ENCODE measurements at places on chromosomes 12 and 14.

DNA sequence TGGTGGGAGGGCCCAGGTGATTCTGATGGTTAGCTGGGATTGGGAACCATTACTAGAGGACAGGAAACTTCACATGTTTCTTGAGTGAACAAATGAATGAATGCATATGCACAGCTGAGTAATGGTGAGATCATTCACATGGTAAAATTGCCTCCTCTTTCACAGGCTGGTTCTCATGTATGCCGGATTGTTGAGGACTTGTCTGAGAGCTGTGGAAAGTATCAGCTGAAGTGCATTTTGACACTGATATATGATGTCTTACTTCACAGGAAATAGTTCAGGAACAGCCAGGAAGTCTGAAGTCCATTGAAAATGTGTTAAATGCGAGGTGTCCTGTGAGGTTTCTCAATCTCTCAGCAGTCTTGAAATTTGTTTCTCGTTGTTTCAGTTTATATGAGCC, 77.6 kb upstream of the DACT1 start:
- no peak for DNase-seq

DNA sequence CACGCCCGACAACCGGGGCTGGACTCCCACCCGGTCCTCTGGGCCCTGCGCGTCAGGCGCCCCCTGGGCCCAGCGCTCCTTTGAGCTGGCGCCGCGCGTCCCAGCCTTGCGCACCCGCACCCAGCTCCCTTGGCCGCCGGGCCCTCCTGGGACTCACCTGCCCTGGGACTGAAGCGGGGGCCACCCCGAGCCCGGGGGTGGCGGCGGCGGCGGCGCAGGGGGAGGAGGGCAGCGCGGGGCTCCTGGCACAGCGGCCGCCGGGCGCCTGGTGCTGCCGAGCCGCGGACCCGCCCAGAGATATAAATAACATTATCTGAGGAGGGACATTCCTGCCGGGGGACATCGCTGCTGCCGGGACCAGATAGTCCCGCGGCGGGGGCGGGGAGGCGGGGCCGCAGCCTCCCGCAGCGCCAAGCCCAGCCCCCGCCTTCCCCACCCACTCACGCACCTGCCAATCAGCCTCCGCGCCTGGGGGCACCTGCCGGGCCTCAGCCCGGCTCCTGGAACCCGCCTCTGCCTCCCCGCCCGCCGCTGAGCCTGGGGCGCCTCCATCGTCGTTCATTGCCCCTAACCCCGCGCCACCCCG, at the start of gene SPTB:
Gene SPTB (minus strand): TSS at position 273 of the 586 bp plus-strand sequence. CDS start 56,813 bp downstream, outside the sequence.
- DNase-seq: peak; percentile 12

DNA sequence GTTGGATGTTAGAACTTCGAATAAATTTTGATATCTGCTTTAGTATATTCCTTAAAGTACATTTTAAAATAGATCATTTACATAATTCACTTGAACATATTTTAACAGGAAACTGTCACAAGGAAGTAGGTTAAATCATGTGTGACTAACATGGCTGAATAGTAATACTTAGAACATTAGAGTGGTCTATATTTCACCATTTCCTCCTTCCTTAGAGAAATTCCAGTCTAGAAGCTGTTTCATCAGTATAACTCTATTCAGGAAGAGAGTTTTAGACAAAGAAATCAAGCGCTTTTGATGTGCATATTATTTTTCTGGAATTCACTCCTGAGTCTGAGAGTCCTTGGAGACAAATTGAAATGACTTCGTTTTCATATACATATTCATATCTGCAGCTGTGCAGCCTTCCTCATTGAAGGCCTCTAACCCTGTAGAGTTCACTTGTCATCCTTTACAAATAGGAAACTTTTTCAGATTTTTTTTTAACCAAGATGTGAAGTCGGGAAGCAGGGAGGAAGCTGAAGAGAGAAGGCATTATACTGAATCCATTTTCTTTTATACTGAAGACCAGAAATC, 28.4 kb downstream of the IRAK3 start:
- no peak for DNase-seq

DNA sequence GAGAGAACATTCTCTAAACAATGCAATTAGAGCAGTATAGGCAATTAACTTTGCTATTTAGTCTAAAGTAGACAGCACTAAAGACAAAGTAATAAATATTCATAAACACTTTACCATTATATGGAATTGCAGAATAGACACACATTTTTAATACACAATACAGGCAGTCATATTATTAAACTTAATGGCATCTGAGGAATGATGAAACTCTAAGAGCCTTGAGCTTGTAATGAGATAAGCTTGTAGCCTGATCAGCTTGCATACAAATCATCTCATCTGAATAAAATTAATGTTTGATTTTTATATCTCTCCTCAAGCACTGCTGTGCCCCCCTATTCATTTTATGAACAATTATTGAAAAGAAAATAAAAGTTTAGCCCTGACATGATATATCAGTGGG, 107.6 kb downstream of the MGAT4C start:
- DNase-seq: no peak

- DNase-seq: no peak
Observed at GRCh38 chr12:12954356-12954755, 2.4 kb upstream of the GPRC5D start.

DNA sequence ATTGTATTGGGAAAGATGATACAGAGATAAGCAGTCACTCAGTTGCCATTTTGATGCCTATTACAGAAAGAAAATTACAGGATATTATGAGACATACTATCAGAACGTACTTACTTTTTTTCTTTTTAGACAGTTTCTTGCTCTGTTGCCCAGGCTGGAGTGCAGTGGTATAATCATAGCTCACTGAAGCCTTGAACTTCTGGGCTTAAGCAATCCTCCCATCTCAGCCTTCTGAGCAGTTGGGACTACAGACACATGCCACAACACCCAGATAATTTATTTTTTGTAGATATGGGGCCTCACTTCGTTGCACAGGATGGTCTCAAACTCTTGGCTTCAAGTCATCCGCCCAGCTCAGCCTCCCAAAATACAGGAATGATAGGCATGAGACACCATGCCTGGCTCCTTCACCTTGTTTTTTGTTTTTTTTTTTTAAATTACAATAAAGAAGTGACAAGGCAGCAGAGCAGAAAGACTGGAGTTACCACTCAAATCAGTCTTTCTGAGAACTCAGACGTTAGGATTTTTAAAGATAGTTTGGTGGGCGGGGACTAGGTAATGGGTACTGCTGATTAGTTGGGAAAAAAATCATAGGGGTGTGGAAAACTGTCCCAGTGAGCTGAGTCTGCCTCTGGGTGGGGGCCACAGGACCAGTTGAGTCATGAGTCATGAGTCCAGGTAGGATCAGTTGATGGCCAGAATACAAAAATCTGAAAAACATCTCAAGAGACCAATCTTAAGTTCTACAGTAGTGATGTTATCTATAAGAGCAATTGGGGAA, 11.5 kb upstream of the CPM start:
- no peak for DNase-seq

DNA sequence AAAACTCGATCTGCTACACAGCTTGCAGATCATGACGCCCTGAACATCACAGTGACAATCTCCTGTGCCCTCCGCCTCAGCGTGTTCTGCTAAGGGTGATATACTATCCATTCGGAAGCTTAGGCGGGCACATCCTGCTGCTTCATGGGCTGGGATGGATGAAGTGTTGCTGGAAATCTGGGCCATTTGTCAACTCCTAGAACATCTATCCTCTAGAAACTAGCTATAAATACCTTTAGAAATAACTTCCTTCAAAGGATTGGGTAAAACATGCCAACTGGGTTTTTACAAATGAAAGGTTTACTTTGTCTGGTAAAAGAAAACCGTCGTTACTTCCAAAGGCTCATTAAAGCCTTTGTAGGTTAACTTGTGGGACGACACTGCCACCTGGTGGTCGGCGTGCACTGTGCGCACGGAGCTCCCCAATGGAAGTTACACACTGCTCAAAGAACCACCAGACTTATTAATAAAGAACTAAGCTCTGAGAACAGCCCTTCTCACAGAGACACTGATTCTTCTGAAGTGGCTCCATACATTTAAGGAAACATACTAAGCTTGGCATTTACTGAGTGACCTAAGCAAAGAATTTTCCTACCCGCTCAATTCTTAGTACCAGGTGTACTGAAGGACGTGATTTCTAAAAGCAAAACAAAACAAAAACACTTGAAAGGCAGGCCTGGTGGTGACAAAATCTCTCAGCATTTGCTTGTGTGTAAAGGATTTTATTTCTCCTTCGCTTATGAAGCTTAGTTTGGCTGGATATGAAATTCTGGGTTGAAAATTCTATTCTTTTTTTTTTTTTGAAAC, 21.6 kb upstream of the CACNA2D4 start:
- peak; percentile 90 for DNase-seq

DNA sequence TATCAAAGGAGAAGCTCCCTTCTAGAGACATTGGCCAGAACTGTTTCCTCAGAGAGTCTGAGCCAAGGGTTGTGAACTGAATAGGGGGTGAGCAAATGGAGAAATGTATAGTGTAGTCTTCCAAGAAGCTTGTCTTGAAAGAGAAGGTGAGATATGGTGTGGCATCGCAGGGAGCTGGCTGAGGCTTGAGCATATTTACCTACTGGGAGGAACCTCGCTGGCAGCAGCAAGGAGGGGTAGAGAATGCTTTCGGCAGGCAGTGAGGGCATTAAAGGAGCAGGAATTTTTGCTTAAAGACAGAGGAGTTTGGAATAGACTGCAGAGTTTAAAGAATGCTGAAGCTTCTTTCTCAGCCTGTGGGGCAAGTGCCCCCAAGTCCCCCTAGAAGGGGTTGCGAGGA, 59.3 kb upstream of the PRMT8 start:
- no peak for DNase-seq

DNA sequence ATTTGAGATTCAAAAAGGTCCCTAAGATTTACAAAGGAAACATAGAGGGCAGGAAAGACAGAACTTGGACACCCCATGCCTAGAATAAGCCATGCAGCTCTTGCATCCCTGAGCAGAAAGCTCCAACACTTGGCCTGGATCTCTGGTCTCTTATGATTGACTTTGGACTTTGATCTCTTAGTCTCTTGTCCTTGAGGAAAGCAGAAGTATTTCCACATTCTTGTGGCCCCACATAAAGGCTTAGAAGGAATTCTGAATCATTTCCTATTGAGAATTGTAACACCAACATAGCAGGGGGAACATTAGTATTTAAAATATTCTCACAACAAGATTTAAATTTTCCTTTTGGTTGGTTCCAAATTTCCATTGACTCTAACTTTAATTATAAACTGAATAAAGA, 283.7 kb upstream of the PRKD1 start:
- no peak for DNase-seq

- no peak for DNase-seq
Observed at GRCh38 chr12:52537101-52537500, 15.8 kb downstream of the KRT71 start.

DNA sequence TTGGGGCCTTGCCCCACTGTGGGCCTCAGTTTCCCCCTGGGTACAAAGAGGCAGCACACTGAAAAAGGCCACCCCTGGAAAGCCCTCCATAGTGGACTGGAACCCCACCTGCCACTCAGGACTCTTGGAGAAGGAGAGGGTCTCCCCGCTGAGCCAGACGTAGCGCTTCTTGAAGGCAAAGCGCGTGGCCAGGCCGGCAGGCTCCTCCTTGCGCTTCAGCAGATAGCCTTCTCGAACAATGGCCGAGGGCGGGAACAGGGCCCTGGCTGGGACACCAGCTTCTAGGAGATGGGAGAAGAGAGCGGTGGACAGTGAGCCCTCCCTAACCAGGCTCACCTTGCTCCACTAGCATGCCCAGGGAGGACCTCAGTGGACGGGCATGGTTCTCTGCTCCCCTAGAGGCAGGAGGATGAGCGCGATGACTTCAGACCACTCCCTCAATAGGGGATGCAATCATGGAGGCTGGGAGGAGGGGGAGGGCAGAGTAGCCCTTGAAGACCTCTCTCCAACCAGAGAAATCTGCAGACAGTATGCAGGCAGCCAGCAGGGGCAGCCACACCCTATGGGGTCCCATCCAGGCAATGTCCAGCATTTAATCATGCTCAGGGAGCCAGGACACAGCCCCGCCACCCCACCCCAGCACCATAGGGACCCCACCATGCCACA, 29.8 kb downstream of the RASAL1 start:
- no peak for DNase-seq

GRCh38 chr14:99262977-99263448, 9.0 kb downstream of the BCL11B start:
- DNase-seq: no peak

- no peak for DNase-seq
Observed at GRCh38 chr14:68127166-68127565, 307.6 kb downstream of the RAD51B start.

- no peak for DNase-seq
Observed at GRCh38 chr12:90576707-90577106, 378.3 kb downstream of the CCER1 start.

- DNase-seq: no peak
Observed at GRCh38 chr14:69234106-69234505, 25.9 kb upstream of the GALNT16 start.

Data from muscle of arm (tissue), 14 donors.